Left ventricle myocardium superior (tissue), 1 donor: ENCODE measurements at places on chromosomes 3 and 15. TPM values are rescaled to one million over a fixed set of nuclear protein-coding genes. Genes with fewer than 3 reads are reported as not detected.

- DNase-seq, result no peak
Observed at GRCh38 chr15:92494806-92495336, 101.2 kb downstream of the ST8SIA2 start.

DNA sequence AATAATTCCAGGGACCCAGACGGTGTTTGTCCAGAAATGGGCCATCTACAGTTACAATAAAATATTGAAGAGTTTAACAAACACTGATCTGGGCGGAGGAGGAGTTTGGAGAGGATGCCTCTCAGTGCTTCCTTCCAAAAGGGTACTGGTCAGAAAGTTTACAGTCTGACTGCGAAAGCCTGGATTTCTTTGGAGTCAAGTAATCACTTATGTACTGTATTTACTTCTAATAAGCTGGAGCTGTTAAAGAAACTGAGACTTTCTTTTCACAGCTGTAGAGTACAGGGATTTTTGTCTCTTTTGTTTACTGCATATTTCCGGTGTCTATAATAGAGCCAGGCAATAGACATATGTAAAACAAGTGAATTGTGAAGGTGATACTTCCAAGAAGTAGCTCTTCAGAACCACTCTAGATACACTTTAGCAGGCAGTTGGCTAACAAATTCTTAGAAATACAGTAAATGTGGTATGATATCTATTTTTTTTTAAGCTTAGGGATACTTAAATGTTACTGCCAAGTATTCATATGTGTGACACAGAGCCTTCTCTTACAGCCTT, 22.1 kb upstream of the NEO1 start:
- DNase-seq, result no peak

DNA sequence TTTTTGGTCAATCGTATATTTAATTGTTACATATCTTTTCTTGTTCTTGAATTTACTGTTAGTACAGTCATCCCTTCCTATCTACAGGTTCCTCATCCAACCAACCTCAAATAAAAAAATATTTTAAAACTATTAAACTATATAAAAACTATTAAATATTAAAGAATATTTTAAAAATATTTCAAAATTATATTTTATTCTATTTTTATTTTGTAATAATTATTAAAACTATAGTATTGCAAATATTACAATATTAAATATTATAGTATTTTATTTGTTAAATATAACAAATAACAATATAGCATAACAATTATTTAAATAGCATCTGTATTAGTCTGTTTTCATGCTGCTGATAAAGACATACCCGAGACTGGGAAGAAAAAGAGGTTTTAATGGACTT, 357.9 kb upstream of the GOLIM4 start:
- DNase-seq, result no peak

CCNB2 gene
- 0.42 TPM for total RNA-seq

GOLGA6L9 gene
- 1.4 TPM for total RNA-seq

SLC33A1 gene
- 21.2 TPM for total RNA-seq
